ENCODE measurements at places on chromosomes 1 and 21.

DNA sequence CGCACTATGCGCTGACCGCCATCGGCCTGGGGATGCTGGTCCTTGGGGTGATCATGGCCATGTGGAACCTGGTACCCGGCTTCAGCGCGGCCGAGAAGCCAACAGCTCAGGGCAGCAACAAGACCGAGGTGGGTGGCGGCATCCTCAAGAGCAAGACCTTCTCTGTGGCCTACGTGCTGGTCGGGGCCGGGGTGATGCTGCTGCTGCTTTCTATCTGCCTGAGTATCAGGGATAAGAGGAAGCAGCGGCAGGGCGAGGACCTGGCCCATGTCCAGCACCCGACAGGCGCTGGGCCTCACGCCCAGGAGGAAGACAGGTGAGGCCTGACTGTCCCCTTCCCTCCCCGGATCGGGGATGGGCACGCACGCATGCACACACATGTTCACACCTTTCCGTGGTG is 31.9 kb upstream of the FHAD1 start:
- DNase-seq: no peak

DNA sequence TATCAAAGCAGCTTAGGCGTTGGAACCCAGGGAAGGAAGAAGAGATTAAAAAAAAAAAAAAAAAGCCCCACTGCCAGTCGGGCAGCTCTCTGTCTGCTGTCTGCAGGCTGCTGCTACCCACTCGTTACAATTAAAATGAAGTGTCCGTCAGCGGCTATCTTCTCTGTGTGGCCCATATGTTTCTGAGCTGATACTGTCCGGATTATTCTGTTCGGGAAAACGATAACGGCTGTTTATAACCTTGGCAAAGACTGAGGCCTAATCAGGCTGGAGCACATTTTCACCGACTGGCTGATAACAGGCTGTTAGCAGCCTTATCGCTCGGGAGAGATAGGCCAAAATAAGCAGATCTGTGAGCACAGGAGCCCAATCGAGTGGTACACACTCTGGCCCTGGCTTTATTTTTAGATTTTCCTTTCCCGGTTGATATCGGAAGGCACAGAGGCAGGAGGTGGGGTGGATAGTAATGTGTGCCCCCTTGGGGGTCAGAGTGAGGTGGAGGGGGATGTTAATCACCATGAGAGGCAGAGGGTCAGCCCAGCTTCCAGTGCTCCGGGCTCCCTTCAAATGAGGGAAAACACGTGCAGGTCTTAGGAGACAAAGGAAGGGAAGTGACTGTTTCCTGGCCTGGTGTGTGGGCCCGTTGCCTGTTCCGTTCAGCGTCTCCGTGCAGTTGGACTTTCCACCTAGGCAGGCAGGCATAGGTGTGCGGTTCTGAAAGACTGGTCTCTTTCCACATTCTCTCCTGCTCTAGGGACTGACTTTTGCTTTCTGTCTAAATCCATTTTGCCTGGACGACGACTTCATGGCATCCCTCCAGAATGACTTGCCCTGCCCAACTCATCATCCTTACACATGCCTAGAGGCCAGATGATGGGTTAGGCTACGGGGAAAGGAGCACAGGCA is 153.4 kb downstream of the PBX1 start:
- no peak for DNase-seq

DNA sequence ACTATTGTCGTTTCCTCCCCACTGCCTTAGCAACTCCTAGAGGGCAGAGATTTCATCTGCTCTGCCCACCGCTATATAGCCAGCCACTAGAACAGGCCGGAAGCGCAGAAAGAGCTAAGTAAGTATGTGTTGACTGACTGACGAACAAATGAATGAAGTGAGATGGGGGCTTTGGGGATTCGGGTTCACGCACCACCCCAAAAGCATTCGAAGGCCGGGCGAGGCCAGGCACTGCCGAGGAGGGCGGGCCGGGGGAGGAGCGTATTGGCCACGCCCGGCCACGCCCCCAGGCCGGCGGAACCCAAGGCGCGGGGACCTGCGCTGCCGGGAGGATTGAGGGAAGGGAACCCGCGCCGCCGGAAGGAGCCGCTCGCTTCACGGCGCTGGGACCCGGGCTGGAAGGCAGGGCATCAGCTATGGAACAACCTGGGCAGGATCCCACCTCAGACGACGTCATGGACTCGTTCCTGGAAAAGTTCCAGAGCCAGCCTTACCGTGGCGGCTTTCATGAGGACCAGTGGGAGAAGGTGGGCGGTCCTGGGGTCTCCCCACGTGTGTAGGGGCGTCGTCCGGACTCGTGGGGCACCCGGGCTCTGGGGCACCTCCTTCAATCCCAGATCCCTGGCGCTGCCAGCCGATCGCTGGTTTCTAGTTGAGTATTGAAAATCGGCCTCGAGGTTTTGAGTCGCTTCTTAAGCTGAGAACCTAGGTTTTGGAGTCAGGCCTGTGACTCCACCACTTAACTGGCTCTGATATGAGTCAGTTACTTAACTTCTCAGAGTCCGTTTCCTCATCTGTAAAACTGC is at the start of gene TTC4:
Gene TTC4, plus strand, starts transcription at position 369 of the 806 bp plus-strand sequence. Its CDS starts 48 bp downstream, at position 417.
- DNase-seq: peak; percentile 88

GRCh38 chr1:86062453-86062852 is 94.1 kb downstream of the COL24A1 start:
- no peak for DNase-seq

DNA sequence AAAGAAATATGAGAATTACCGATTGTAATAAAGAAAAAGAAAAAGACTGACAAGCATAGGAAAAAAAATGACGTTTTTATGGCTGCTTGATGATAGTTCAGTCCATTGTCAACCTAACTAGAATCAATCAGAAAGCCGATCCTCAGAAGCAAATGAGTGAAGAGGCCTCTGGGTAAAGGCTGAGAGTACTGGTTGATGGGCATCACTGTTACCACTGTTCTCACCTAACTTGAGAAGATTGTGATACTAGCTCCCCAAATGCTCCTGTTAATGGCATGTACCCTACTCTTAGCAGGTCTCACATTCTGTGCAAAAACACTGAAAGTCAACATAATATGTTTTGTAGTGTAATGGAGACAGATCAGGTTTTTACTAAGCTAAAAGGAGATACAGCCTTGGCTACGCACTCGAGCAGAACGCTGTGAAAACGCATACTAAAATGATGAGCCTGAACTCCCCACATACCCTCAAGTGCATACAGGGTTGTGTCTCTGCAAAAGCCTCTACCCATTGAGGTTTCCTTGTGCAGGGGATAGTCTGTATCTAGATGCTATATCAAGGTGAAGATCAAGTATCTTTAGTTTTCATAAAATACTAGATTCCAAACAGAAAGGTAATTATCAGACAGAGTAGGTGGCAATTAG is 554.6 kb downstream of the SMYD3 start:
- no peak for DNase-seq

GRCh38 chr1:184643661-184644060 is 111.0 kb downstream of the EDEM3 start:
- no peak for DNase-seq

DNA sequence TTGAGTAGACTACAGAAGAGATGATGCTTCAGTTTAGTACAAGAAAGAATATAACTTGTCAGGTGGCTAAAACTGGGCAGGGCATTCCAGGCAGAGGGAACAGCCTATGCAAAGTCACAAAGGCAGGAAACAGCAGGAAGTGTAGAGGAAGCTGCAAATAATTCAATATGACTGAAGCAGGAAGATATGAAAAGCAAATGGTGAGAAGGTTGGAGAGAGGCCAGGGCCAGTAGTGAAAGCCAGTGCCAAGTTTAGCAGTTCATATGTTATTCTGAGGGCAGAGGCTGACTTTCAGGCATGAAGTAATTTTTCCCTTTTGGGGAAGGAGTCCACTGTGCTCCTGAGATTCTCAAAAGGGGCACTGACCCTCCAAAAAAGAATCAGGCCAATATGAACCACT is 8.0 kb upstream of the YBX1 start:
- DNase-seq: no peak

- no peak for DNase-seq
Observed at GRCh38 chr1:110581682-110582145, 24.4 kb downstream of the KCNA2 start.

DNA sequence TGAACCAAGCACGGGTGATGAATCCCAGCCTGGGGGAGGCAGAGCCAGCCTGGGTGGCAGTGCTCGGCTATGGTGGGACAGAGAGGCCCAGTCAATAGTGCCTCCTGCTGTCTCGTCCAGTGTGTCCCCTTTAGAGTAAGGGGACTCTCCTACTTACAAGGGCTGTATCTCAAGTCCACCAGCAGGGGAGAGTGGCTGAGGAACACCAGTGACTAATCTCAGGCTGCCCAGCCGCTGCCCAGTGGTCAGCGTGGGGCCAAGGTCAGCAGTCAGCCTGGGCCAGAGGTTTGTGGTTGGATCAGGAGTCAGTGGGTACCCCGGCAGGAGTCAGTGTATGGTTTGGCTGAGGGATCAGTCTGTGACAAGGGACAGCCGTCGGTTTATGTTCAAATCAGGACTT is 109.2 kb upstream of the RUNX3 start:
- no peak for DNase-seq

Data from effector memory CD8-positive, alpha-beta T cell (primary cell).